T-helper 17 cell (primary cell): ENCODE measurements at places on chromosomes 5 and 9.

GRCh38 chr9:2611961-2612360 lies 9.6 kb upstream of the VLDLR start:
- no peak for DNase-seq

GRCh38 chr9:136587145-136587943 lies 41.5 kb upstream of the NOTCH1 start:
- DNase-seq = no peak

DNA sequence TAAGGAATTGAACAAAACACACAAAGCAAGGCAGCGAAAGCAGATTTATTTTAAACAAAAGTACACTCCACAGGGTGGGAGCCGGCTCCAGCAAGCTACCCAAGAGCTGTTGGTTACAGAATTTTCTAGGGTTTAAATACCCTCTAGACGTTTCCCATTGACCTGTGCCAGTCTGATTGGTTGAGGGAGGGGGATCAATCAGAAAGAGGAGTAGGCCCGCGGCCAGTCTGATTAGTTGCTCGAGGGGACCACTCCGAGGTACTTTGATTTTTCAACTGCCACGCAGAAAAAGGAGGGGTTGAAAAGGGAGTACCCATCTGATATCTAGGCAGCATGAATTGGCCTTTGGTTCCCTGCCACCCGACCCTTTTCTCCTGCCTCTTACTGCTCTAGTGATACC lies 998 bp downstream of the SRP19 start:
- no peak for DNase-seq

- DNase-seq = no peak
Measured at GRCh38 chr9:127917603-127918002, 762 bp upstream of the ST6GALNAC4 start.

DNA sequence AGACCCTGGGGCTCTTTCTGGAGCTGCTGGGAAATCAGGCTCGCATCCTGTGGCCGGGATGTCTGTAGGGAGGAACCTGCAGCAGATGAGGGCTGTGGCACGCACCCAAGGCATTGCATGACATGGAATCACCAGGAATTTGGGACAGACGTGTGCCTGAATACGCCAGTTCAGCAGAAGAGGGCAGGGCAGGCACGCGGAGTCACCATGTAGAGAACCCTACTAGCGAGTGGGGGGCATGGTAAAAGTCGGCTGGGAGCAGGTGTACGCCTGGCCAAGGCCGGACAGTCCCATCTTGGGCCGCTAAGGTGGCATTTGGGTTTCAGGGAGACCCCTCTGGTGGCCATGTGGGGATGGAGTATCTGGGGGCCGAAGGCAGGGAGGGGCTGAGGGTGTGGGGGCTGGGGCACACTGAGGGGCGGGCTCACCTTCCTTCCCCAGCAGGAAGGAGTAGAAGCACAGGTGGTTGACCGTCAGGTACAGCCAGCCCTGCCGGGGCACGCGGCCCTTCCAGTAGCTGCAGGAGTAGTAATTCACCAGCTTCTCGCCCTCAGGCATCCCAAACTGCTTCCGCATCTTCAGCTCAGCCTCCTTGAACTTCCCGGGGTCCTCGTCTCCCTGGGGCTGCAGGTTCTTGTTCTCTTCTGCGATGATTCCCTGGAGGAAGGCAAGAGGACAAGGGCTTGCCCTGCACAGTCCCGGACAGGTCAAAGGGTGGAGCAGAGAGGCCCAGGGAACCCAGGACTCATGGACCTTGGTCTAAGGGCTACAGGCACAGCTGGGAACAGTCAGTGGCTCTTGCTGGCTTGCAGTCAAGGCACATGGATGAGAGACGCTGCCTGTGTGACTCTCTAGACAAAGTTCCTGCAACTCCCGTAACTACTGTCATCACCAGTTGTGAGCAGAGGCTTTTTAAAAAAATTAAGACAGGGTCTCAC lies 13.5 kb downstream of the TBC1D9B start:
- DNase-seq = no peak
